LHCN-M2 (cell line): ENCODE measurements at places on chromosomes 3 and 15. TPM values are rescaled to one million over a fixed set of nuclear protein-coding genes. Genes with fewer than 3 reads are reported as not detected.

Gene CIB2
- total RNA-seq: 1.4 and 1.8 TPM in 2 replicates

Gene DNAJA4
- total RNA-seq: not detected in 2 replicates

Gene EHD4
- 19.8 and 20.6 TPM in 2 replicates for total RNA-seq

Gene ANKRD34C
- not detected in 2 replicates for total RNA-seq

Gene SLC7A14
- 0.34 and 0.38 TPM in 2 replicates for total RNA-seq

Gene RBM5
- 97.8 and 100 TPM in 2 replicates for total RNA-seq

Gene CCK
- total RNA-seq: not detected in 2 replicates

Gene SAMD7
- not detected in 2 replicates for total RNA-seq

Gene TEX55
- total RNA-seq: not detected in 2 replicates

Gene DET1
- total RNA-seq: 4.9 and 5.2 TPM in 2 replicates

Gene AQP9
- total RNA-seq: not detected in 2 replicates

Gene ECT2
- 109 and 120 TPM in 2 replicates for total RNA-seq

Gene C3orf18
- total RNA-seq: 15.1 and 18.7 TPM in 2 replicates

Gene SPTSSB
- total RNA-seq: not detected in 2 replicates

Gene CPNE9
- not detected in 2 replicates for total RNA-seq

Gene TGM4
- 0.06 and 0.13 TPM in 2 replicates for total RNA-seq

Gene FBXL22
- 0.23 TPM in 1 of 2 replicates, not detected in the other for total RNA-seq

Gene SOX2
- not detected in 2 replicates for total RNA-seq

Gene SLC38A3
- total RNA-seq: 1.1 TPM in 1 of 2 replicates, not detected in the other

Gene ZBBX
- total RNA-seq: not detected in 2 replicates

Gene FETUB
- 0.06 TPM in 1 of 2 replicates, not detected in the other for total RNA-seq

Gene GOLGA6L9
- total RNA-seq: 0.71 and 2.5 TPM in 2 replicates

Gene CHRNA7
- 0.26 and 0.63 TPM in 2 replicates for total RNA-seq

Gene COL7A1
- 12.7 and 14.2 TPM in 2 replicates for total RNA-seq

Gene IL17RB
- total RNA-seq: not detected in 2 replicates

Gene SPINK8
- total RNA-seq: not detected in 2 replicates

Gene SATB1
- 0.64 and 2.6 TPM in 2 replicates for total RNA-seq

Gene NR1I2
- total RNA-seq: not detected in 2 replicates

Gene P2RY14
- 0.19 TPM in 1 of 2 replicates, not detected in the other for total RNA-seq

Gene ZNF639
- 46.0 and 50.4 TPM in 2 replicates for total RNA-seq

Gene HRH1
- 8.7 and 9.5 TPM in 2 replicates for total RNA-seq

Gene C15orf39
- total RNA-seq: 3.1 and 3.3 TPM in 2 replicates

Gene TAMM41
- 9.2 and 11.4 TPM in 2 replicates for total RNA-seq
